ENCODE measurements at places on chromosomes 4 and X.

DNA sequence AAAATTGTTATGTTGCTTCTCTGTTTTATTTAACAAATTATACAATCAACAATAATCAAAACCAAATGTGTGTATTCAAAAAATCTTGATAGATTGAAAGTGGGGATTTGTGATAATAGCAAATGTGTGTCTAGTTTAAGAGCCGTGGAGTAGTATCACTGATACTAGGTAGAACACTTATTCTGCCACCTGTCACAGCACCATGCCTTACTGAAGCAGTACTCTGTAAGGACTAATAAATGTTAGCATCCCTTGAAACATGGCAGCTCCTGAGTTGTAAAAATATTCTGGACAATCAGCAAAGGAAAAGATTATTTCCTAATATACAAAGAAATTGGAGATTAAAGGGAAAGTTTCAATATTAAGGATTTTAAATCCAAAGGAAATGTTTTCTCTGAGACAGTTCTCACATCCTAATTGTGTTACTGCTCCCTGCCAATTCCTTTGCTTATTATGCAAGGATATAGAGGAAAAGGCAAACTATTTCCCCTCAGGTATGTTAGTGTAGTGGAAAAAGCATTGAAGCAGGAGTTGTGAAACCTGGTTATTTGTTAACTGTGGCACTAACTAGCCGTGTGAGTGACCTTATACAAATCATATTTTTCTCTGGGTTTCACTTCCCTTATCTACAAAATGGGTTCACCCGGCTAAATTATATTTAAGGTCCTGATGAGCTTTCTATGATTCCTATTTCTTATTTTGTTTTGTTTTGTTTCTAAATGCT is 303.1 kb downstream of the ARHGAP24 start:
- DNase-seq = peak; percentile 47

- DNase-seq = no peak
Observed at GRCh38 chr4:4950561-4951290, 68.5 kb downstream of the CYTL1 start.

GRCh38 chrX:118259213-118259612 is 86.7 kb upstream of the WDR44 start:
- DNase-seq = no peak

GRCh38 chrX:43840265-43840664 is 42.0 kb downstream of the MAOB start:
- DNase-seq = no peak

DNA sequence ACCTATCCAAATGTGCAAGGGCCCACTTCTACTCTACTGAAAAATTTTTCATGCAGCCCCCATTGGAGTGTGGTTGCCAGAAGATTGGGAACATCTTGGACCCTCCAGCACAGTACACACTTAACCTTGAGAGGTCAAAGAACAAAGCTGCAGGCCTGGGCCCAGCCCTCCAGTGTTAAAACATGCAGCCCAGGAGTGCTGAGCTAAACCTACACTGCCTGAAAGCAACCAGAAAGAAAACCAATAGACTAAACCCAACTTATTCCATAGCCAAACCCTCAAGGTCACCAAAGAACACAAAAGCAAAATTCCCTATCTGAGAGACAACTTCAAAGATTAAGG is 47.9 kb downstream of the TECRL start:
- DNase-seq = no peak

DNA sequence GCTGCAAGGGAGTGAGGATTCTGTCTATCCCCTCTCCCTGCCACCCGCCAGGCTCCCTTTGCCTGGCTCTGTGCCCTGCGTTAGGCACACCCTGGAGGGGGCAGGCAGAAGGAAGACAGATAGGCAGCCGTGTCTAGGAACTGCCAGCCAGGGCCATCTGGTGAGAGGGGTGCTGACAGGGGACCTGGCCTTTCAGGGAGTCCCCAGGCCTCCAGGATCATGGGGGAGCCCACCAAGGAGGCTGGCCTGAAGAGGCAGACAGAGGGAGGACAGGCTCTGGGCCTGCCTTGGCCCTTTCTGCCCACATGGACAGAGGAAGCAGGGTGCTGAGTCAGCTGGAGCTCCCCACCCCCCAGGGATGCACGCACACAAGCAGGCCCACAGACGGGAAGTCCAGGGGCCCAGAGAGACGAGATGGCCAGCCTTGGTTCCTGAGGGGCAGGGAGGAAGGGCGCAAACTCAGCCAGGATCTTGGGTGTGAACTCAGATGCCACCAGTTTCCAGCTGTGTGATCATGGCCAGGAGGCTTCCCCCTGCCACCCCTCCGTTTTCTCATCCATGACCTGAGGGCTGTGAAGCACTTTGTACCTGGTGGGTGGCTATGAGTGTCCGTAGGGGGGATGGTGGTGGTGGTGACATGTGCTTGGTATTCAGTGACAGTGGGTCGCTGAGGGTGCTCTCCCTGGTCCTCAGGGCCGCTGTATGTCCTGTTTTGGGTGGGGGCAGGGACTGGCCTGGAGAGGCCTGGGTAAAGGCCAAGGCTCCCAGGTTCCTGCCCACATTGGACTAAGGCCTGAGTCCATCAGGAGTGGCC is 1.8 kb downstream of the SH3BP2 start:
- DNase-seq = peak; percentile 76

DNA sequence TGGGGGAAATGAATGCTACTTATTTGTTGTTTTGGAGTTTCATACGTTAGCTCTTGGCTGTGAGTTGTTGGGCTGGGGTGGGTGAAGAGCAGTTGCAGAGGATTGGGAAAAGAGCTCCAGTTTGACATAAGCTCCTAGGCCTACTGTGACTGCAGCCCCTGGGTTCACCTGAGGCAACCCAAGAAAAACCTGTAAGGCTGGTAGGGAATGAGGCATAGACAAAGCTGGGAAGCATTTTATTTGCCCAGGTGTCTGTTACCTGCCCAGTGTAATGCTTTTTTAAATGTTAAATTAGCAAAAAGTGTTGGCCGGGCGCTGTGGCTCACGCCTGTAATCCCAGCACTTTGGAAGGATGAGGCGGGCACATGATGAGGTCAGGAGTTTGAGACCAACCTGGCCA is 160.0 kb downstream of the FHIP1A start:
- DNase-seq = no peak

DNA sequence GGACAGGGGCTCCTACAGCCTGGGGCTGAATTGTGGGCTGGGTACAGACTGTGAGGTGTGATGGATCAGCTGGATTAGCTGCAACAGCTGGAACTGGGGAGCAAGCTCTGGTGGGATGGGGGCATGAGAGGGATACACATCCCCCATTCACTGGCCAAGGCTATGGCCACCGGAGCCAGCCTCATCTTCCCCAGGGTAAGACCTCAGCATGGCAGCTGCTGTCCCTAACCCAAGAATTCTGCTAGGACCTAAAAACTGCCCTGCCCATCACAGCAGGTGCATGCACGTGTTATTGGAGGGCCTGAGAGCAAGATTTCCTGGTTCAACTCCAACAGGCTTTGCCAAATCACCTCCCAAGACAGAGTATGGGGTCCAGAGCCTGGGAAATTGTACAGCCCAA is 258.6 kb upstream of the AGTR2 start:
- DNase-seq = no peak

GRCh38 chr4:45846016-45846415 is 277.8 kb downstream of the GABRG1 start:
- no peak for DNase-seq

DNA sequence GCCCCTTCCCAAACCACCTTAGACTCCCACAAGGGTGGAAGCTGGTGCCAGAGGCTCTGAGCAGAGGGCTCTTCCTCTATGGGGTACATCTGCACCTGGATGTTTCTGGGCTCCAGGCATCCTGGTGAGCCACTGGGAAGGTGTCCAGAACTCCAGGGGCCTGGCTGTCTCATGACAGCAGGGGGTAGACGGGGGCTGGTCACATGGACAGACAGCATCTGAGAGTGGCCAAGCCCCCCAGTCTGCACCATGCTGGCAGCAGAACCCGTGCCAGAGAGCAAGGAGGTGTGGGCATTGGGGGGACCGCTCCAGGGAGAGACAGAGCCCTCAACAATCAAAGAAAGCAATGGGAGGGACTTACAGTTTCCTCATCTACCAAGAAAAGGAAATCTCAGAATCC is 39.5 kb downstream of the ZFYVE28 start:
- DNase-seq = no peak

GRCh38 chrX:11619441-11619840 is 46.3 kb downstream of the ARHGAP6 start:
- DNase-seq = peak; percentile 46

GRCh38 chr4:26884026-26884425 is 23.4 kb downstream of the STIM2 start:
- DNase-seq = no peak

- no peak for DNase-seq
Observed at GRCh38 chr4:90185416-90185815, 58.2 kb downstream of the CCSER1 start.

DNA sequence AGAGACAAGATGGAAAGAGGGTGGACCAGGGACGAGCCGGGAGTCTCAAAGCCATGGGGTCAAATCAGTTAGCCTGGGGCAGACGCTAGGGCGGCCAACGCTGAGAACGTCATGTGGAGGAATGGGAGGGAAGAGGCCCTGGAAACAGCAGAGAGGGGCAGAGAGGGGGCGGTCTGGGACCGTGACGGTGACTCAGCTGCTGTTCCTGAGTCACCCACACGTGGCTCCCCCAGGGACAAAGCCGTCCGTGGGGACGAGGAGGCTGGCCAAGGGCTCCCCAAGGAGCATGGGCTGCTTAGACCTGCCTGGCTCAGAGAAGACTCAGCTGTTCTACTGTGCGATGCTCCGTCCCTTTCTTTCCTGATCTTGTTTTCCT is 108.4 kb upstream of the LRPAP1 start:
- peak; percentile 29 for DNase-seq

DNA sequence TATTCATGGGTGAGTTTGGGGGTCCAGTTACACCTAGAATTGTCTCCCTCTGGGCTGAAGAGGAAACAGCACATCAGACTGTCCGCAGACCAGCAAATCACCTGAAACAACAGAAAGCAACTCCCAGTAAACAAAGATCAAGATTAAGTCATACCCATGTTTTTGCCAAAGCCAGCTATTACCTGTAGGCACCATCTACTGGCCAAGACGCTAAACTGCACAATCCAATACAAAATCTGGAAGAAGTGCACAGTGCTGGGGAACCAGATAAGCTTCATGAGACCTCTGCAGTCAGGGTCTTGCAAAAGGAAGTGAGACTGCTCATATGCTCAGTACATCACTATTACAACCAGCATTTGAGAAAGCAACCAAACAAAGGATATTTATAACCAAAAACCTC is 157.5 kb upstream of the ITM2A start:
- peak; percentile 0 for DNase-seq

GRCh38 chrX:37824491-37825214 is 22.7 kb downstream of the DYNLT3 start:
- no peak for DNase-seq

GRCh38 chr4:120754590-120754989 is 167.9 kb downstream of the PRDM5 start:
- DNase-seq = no peak

DNA sequence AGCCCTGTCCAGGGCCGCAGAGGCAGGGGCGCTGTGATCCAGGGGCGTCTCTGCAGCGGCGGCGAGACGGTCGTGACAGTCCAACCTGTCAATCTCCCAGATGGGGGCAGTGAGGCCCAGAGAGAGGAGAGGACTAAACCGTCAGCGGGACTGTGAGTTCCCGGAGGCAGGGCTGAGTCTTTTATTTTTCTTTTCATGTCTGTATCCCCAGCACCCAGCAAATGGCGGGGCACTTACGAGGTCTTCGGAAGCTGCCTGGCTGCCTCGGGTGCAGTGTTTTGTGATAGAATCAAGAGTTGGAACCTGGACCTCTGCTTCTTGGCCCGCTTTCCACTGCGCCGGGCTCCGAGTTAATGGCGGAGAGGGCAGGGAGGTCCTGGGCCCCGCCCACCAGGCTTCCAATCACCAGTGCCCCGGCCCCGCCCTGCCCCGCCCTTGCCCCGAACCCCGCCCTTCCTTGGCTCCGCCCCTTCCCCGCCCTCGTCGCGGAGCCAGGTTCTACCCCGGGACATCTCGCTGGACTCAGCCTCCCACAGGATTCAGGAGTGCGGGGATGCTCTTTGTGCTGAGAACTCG is 35.3 kb upstream of the GRPEL1 start:
- peak; percentile 88 for DNase-seq

GRCh38 chrX:123876844-123877243 is 17.0 kb downstream of the XIAP start:
- no peak for DNase-seq

DNA sequence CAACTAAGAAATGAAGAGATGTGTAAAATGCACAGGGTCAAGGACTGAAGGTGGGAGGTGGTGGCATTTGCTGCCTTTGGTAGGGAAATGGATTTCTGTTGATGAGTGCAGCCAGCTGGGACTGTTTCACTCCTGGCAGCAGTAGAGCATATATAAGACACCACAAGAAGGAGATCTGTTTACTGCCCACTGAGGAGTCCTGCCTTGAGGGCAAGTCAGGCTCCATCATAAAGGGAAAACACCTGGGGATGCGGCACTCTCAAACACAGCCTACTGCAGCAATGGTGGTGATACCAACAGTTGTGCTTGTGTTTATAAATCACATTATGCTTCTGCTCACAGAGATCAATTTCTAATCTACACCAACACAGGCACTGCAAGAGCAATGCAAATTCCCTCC is 222.1 kb downstream of the TACR3 start:
- no peak for DNase-seq

GRCh38 chr4:123419885-123420755 is 23.5 kb downstream of the SPRY1 start:
- DNase-seq = no peak

DNA sequence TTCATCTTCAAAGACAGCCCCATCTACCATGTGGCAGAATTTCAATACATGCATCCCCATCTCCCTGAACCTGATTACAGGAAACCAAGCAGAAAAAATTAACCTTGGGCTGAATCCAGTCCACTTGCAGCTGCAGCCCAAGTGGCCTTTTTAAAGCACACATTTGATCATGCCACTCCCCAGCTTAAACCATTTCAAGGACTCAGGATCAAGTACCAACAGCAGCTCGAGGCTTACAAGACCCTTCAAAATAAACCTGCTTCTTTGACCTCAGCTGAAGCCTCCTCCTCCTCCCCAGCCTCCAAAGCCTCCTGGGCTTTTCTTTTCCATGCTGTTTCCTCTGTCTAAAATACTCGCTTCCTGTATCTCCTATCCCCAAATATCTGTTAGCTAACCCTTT is 50.7 kb upstream of the KIT start:
- no peak for DNase-seq

- no peak for DNase-seq
Observed at GRCh38 chr4:6123116-6123515, 77.2 kb downstream of the JAKMIP1 start.

- no peak for DNase-seq
Observed at GRCh38 chr4:184941671-184942418, 76.4 kb upstream of the HELT start.

DNA sequence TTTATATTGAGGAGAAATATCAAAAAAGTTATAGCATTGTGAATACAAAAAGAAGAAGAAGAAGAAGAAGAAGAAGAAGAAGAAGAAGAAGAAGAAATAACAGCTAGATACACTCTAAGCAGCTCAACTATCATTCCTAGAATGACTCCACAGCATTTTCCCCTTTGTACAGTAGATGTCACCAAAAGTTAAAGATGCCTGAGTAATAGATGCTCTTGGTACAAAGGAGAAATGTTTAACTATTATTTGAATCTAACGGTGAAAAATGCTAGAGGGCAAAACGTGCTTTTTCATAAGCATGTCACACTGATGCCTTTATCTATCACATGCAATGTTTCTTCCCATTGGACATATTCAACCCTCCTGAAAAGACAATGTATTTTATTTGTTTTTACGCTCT is 178.4 kb upstream of the GPRIN3 start:
- peak; percentile 41 for DNase-seq

Measured in ELR (cell line).